ENCODE measurements at places on chromosomes 6 and 20.

GRCh38 chr6:155235087-155235486 lies 28.7 kb upstream of the CLDN20 start:
- no peak for DNase-seq

GRCh38 chr6:120869397-120869796 lies 464.9 kb downstream of the TBC1D32 start:
- no peak for DNase-seq

DNA sequence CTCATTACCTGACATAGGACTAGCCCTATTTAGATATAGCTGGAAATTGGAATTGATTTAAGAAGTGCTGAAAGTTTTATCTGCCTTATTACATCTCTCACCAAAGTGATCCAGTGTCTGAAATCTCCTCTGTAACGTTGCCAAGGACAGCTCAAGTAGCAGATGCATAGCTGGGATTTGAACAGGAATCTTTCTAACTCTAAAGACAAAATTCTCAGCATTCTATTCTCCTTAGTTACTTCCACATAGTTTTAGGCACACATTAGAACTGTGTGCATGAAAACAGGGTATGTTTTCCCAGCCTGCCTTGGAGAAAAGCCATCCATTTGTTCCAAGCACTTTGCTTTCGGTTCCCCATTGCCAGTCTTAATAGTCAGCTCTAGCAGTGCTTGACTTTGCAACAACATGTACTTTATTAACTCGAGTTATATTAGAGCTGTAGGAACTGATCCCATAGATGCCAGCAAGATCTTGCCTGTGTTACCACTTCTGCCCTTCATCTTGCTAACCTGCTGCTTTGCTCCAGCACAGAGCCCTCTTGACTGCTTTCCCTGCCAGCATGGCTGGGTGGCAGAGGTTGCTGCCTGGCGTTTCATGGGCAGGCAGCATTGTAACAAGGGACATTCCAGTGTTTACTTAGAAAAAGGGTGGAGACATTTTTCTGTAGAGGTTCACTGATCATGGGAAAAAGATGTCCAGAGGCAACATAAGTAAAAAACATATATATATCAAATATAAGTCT lies 56.1 kb upstream of the STMND1 start:
- DNase-seq: no peak

- no peak for DNase-seq
Measured at GRCh38 chr20:59530782-59531181, 73.6 kb upstream of the PHACTR3 start.

- DNase-seq: no peak
Measured at GRCh38 chr6:34463849-34464248, 2.0 kb upstream of the PACSIN1 start.

DNA sequence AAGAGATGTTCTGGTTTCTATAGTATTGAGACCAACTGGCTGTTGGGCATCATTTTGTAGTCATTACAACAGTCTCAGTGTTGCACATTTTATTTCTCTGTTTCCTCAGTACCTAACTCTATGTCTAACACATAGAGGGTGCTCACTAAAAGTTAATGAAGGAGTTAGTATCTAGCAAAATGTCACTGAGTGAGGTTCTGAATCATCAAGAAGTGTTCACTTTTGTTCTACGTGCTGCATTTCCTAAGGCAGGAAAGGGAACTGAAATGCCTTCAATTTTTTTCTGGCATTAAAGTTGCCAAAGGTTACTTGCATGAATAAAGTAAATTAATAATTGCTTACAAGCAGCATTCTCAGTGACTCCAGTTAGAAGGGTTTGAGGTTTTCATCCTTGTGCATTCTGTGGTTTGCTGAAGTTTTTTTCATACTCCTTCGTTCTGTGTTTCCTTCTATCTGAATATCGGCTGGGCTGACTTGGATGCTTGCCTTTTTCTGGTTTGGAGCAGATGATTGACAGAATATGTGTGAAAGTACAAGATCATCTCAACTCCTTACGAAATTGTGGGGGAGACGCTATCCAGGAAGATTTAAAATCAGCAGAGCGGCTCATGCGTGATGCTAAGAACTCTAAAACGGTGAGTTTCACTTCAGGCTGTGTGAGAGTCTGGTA lies 114.5 kb upstream of the SCGN start:
- no peak for DNase-seq

DNA sequence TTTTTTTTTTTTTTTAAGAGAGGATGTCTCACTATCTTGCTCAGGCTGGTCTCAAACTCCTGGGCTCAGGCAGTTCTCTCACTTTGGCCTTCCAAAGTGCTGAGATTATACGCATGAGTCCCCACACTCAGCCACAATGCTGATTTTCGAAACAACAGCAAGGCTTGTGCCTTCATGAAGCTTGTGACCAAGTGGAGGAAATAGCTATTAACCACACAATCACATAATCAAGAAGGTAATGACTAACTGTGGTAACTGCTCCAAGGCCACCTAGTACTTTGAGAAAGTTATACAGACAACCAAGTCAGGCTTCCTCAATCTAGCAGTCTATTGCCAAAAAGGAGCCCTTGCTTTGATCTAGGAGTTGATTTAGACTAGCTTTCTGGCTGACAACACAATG lies 46.3 kb downstream of the SOD2 start:
- DNase-seq: no peak

- DNase-seq: peak; percentile 17
Measured at GRCh38 chr20:208942-209566, 18.0 kb upstream of the DEFB129 start.

GRCh38 chr6:157647261-157647915 lies 175.7 kb upstream of the SNX9 start:
- DNase-seq: no peak

- no peak for DNase-seq
Measured at GRCh38 chr6:160188773-160189172, 67.2 kb downstream of the SLC22A1 start.

DNA sequence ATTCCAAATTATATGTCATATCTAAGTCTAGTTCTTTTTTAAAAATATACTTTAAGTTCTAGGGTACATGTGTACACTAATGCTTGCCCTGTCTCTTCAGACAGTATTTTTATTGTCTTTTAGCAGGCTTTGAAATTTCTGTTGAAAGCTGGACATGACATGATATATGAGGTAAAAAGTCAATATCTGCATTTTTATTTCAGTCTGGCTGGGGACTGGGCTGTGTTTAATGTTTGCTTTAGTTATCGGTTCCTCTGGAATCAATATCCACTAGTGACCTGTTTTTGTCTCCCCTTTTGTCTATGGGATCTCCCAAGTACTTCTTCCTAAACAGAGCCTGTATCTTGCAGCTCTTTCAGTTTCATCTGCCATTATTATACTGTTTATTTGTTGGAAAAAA lies 786.2 kb upstream of the GJE1 start:
- no peak for DNase-seq

- DNase-seq: no peak
Measured at GRCh38 chr6:108127826-108128225, 38.0 kb upstream of the NR2E1 start.

DNA sequence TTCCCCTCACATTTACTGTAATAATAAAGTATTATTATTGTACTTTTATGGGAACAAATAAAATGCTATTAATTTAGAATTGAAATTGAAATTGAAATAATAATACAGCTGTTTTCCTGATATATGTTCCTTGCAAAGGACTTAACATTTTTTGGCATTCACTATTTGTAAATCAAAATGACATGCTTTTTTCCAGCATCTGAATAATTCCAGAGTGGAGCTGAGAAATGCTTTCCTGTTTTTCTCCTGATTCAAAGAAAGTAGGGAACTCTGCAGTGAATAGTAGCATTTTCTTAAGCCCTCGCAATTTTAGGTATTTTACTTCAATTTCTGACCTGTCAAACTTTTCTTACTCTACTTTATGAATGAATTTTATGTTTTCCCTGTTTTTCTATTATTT lies 72.1 kb downstream of the PHACTR2 start:
- no peak for DNase-seq

DNA sequence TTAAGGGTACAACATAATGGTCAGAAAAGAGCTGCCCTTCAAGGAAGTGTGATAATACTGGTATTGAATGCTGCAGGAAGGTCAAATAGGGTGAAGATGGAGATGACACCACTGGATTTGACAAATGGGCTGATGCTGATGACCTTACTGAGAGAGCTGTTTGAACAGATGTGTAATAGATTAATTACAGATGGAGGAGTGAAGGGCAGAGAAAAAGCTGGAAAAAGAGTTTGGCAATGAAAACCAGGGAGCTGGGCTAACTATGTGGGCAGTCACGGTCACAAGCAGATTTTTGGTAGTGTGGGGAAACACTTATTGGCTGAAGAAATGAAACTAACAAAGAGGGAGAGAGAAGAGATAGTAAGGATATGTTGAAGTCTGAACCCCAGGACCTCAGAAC lies 83.6 kb upstream of the ENPP5 start:
- no peak for DNase-seq

- no peak for DNase-seq
Measured at GRCh38 chr6:7543789-7544424, 2.4 kb downstream of the DSP start.

DNA sequence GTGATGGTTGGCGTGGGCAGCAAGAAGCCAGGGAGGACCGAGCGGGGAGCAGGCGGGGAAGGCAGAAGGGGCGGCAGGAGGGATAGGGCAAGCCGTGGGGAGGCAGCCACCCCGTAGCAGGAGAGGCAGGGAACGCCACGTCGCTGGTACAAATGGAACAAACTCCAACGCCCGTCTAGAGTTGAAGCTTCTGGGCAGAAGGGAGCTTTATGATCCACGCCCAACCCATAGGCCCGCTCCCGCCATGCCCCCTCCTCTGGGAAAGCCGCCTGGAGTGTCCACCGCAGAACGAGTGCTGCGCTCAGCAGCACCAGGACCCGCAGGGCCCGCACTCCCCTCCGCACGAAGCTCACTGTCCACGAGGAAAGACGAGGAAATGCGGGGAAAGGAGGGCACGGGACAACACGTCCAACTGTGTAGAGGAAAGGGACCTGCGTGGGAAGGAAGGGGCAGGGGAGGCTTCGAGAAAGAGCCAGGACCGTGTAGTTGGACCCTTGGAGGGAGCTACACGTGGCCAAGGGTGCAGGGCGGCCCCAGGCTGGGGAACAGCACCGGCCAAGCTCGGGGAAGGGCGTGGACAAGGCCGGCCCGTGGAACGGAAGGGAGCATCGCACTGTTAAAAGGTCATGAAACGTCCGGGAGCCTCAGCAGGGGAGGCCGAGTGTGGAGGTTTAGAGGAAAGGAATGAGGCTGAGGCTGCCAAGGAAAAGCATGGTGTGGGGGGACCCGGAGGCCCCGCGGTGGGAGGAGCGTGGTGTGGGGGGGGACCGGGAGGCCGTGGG lies 204.0 kb downstream of the DLL1 start:
- peak; percentile 15 for DNase-seq

GRCh38 chr20:39853050-39853449 lies 836.0 kb downstream of the MAFB start:
- DNase-seq: no peak

DNA sequence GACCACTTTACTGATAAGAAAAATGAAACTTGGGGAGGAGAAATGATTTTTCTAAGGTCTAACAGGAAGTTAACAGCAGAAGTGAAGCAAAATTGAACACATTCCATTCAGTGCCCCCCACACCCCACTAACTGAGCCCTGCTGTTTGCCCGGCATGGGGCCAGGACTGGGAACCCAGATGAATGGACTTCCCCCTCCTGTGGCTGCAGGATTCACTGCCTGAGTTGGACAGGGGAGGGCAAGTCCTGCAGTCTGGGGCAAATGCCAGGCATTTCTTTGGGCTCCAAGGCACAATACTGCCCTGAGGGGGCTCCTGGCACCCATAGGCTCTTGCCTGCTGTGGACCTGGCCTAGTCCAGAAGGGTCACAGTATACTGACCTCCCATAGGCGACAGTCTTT lies 28.3 kb downstream of the FYN start:
- no peak for DNase-seq

GRCh38 chr20:10649797-10650160 lies 24.0 kb downstream of the JAG1 start:
- DNase-seq: no peak

DNA sequence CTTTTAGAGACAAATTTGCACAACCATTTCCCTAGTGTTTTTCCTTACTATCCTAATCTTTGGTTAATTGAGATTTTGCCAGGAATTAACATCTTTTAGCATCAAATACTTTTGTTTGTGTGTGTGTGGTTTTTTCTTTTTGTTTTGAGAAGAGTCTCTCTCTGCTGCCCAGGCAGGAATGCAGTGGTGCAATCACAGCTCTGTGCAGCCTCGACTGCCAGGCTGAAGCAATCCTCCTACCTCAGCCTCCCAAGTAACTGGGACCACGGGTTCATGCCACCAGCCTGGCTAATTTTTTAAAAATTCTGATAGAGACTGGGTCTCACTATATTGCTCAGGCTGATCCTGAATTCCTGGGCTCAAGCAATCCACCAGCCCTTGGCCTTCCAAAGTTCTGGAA lies 28.5 kb downstream of the BAK1 start:
- no peak for DNase-seq

GRCh38 chr20:32302507-32302872 lies 25.0 kb downstream of the KIF3B start:
- no peak for DNase-seq

GRCh38 chr6:112343977-112344376 lies 3.2 kb upstream of the RFPL4B start:
- no peak for DNase-seq

DNA sequence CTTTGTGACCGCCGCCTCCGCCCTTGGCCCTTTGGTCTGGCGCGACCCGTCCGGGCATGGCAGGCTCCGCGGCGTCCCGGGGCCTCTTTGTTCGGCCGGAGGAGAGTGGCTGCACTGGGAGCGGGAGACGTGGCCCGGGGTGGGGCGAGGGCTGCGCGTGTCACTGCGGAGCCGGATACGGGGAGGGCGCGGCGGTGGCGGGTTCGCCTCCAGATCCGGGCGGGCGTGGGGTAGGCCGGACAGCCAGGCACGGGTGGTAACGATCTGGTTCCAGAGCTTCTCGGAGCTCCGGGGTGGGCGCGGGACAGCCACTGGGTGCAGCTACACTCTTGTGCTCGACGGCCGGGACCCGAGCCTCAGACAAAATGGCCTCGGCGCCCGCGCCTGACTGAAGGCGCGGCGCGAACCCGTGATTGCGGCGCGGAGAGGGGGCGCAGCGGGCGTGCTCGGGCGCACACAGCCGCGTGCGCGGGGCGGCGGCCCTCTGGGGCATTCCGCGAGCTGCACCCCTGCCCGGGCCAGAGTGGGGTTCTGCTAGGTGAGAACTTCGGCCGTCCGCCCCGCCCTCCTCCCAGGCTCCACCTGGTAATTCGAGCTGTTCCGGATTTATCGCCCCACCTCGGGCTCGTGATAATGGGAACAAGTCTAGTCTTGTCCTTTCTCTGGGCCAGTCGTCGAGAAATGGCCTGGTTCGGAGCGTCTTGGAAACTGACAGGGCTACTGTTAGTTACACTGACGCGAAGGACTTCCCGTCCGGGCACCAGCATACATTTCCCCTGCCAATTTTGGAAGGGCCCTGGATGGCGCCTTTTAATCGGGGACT lies 1.0 kb downstream of the LOC128125822 start:
- DNase-seq: peak; percentile 70

GRCh38 chr6:35497571-35498421 lies 917 bp upstream of the TEAD3 start:
- peak; percentile 62 for DNase-seq

All from stimulated activated CD4-positive, alpha-beta T cell treated with anti-CD3 and anti-CD28 coated beads, Interleukin-2, amount 100 ng/mL, for 24 hours (primary cell).